WTC11 (cell line): ENCODE measurements at places on chromosomes 7 and 10.

GRCh38 chr10:132405463-132405991 is 8.5 kb downstream of the PWWP2B start:
- DNase-seq = no peak

DNA sequence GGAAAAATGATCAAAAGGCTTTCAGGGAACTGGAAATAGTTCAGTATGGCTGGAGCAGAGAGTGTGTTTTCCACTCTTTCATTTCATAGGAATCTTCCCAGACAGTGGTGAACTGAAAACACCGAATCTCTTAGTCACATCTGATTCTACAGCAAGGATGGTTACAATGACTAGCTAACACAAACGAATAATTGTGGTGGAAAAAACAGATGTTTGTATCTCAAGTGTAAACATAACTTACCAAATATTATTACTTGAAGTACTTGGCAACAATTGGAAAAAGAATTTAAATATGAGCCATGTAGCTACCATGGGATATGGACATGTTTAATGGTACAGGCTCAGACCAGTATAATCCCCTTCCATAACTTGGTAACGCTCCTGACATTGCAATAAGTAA is 21.1 kb upstream of the BPGM start:
- DNase-seq = no peak

DNA sequence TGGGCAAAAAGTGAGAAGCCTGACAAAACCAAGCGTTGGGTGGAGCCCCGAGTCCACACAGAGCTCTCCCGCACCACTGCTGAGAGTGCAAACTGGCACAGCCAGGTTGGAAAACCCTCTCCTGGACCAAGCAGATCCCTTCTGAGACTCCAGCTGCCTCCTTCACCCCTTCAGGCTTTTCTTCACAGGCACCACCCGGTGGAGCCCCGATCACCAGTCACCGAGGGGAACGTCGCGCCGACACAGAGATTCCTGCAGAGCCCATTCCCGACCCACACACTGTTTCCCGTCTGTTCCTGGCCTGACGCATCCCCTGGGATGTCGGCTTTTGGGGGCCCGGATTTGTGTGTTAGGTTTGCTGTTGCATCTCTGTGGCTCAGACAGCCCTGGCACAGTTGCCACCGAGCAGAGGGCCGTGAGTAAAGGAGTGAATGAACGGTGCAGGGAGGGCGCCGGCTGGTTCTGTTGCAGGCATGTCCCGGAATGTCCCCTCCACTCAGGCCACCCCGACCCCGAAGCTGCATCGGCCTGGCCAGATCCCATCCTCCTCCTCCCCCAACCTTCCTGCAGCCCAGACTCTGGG is 51.0 kb upstream of the INPP5A start:
- DNase-seq = peak; percentile 18

DNA sequence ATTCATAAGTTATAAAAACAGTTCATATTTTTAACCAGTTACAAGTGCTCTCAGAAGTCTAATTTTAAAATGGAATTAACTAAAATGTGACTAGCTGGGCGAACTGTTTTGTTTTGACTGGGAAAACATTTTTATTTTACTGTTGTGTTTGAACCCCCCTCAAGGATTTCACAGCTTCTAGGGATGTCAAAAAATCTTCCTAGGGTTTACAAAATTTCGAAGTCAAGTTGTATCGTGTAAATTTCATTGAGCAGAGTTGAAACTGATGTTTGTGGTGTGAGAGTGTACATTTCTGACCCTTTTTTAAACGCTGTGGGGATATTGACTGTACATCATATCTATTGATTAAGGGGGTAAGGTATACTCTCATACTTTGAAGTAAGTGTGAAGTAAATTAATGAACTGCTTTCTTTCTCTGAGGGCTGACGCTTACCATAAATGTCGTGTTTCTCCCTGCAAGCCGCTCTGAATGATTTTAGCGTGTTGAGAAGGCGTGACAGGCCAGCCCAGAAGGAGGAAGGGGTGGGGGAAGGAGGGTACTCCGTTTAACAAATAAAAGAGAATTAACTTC is 1.8 kb upstream of the SP8 start:
- no peak for DNase-seq

DNA sequence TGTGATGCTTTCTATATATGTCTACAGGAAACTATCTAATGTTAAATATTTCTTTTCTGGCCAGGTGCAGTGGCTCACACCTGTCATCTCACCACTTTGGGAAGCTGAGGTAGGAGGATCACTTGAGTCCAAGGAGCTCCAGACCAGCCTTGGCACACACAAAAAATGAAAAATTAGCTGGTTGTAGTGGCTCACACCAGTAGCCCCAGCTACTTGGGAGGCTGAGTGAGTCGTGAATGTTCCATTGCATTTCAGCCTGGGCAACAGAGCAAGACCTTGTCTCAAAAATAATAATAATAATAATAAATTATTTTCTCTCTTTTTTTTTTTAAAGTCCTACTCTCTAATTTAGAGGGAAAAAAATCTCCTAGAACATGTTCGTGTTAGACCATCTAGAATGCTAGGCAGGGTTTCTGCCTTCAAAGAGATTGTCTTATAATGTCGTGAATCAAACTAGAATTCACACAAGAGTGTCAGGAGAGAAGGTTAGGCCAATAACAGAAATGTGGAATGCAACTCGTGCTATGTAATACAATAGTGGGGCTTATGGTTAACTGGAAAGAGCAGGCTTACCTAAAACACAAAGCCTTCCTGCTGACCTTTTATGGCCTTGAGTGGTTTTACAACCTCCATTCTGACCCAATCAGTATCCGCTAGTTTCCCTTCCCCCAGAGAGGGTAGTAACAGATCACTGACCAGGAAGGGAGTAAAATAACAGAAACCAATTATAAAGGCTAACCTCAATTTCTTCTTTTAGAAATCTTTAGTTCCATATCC is 46.3 kb downstream of the MYOF start:
- DNase-seq = no peak

DNA sequence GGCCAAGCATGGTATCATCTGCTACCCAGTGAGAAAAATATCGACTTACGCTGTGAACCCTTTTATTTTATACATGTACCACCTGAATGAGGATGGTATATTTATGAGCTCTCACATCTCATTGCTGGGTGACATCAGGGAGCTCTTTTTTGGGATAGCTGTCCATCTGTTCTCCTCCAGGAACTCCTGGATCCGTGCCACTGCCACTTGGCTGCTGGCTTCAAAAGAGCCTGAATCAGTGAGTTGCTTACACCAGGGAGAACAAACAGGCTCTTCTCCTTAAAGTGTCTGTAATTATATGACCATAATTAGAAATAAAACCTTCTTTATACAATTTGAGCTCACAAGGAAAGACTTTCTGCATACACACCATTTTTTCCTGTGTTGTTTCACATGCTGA is 106.2 kb downstream of the KAT6B start:
- no peak for DNase-seq

GRCh38 chr7:44221231-44221791 is 20.5 kb downstream of the YKT6 start:
- DNase-seq = peak; percentile 17

DNA sequence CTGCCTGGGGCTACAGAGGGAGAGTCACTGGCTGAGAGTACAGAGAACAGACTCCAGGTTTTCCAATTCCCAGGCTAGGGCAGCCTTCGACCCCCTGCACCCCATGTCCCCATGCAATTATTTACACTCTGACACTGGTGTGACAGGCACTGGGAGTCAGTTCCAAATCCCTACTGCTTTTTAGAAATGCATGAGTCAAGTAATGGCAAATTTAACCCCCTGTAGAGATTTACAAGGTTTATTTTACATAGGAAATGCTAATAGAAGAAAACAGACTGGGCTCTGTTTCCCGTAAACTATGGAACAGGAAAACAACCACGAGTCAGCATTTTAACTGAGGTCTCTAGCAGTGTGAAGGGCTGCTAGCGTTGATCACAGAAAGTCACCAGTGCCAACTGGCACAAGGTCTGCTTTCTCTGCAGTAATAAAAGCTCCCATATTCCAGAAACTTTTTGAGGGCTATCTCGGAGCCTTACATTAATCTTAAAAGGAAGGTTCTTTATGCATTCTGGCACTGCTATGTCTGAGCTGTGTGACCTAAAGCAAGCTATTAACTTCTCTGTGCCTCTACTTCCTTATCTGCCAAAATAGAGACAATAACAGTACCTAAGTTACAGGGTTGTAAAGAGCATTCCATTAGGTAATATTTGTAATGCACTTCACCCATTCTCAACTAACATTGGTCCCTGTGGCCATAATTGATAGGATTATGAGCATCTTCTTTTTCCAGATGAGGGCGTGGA is 28.2 kb downstream of the NOD1 start:
- DNase-seq = no peak

DNA sequence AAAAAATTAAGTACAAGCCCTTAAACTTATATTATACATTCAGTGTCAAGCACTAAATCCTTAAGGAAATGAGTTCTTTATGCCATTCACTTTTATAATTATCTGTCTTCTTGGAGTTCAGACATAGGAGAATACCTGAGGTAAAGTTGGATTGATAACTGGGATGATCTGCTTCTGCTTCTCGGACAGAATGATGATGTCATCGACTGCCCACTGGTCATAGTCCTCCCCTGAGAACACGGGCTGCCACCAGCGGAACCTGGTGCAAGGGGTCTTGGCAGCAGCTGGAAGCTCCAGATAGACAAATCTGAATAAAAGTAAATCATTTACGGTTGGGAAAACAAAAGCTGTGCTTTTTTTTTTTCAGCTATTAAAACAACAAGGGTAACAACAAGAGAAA is 148.2 kb upstream of the SLC26A5 start:
- no peak for DNase-seq

- no peak for DNase-seq
Measured at GRCh38 chr10:7329219-7329618, 81.6 kb downstream of the SFMBT2 start.

- no peak for DNase-seq
Measured at GRCh38 chr7:127089146-127089545, 163.6 kb downstream of the GRM8 start.

DNA sequence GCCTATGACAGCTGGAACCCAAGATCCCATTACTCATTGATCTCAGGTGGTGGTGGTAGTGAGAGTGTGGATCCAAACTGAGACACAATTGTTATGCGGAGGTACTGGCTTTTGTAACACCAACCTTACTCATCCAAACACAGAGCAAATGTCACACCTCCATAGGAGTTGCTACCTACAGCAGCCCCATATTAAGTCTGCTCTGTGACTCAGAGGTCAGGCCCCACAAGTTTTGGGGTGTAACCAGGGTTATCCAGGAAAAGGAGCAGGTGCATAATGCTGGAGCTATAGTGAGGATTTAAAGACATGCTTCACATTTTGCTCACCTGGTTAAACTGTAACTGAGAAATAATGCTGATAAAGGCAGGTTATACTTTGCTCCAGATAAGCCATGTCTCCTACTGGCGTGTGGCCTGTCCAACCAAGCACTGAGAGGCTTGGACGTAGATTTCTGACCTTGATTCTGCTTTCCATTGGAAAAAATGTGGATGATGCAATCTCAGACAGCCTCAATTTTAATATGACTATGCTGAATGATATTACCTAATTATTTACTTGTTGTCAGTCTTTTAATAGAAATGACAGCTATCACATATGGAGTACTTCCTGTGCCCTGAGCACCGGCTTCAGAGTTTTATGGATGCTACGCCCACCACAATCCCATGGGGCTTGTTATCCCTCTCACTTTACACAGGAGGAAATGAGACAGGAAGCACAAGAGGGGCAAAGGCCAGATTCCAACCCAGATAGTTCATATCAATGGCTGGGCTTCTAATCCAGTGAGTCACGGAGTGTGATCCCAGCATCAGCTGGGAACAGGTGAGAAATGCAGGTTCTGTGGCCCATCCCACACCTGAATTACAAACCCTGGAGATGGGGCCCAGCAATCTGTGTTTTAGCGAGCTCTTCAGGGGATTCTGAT is 181.3 kb downstream of the CHN2 start:
- no peak for DNase-seq

DNA sequence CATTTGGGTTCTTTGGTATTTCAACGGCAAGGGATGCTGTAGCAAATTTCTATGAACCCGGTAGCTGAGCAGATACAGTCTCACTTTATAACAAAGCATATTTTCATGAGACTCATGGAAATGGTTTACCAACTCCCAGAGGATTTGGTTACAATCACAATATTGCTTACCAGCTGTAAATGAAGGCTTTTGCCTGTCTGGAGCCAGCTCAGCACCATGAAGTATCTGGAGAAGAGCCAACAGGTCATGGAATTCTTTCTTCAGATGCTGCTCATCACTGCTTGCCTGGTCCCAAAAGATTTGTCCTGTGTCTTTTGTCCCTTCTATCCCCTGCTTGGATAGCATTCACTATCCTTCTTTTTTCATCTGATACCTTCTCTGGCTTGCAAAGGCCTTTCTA is 316.9 kb upstream of the PHYHIPL start:
- DNase-seq = no peak

- DNase-seq = no peak
Measured at GRCh38 chr7:288671-289101, 1.3 kb upstream of the FOXL3 start.

DNA sequence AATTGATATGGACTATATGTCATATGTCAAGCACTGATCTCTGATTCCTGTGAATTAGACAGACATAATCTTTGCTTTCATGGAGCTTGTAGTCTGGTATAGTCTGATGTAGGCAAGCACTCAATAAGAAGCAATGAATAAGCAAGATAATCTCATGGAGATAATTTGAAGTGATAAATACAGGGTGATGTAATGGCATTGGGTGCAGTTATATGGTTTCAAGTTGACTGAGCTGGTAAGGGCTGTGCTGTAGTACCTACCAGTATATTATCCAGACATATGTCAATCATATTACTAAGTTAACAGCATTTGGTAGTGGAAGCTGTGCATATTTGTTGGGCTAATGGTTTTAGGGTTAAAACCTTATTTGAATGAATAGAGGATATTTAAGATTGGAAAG is 117.5 kb upstream of the PRPS1L1 start:
- DNase-seq = no peak

- peak; percentile 57 for DNase-seq
Measured at GRCh38 chr10:100743626-100744135, 1.7 kb upstream of the PAX2 start.

DNA sequence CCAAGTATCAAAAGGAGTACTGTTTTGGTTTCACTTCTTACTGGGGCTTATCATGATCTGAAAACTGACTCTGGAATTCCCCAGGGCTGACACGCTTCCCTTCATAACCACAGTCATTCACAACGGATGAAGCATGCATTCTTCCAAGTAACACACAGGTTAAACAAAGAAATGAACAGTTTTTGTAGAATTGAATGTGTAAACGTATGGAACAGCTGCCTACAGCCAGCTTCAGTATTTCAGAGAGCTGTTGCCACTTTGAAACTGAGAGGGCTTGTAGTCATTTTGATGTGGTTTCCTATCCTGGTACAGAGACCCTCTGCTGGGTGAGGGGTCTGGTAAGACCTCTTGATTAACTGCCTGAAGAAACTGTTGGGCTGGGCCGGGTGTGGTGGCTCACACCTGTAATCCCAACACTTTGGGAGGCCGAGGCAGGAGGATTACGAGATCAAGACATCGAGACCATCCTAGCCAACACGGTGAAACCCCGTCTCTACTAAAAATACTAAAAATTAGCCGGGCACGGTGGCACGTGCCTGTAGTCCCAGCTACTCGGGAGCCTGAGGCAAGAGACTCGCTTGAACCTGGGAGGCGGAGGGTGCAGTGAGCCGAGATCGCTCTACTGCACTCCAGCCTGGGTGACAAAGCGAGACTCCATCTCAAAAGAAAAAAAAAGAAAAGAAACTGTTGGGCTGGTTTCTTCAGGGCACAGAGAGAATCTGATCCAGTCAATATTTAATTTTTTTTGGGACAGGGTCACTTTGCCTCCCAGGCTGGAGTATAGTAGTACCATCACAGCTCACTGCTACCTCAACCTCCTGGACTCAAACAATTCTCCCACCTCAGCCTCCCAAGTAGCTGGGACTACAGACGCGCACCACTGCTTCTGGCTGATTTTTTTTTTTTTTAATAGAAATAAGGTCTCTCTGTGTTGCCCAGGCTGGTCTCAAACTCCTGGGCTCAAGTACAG is 4.7 kb downstream of the NFE2L3 start:
- DNase-seq = no peak
